ENCODE measurements at places on chromosomes 4 and X.

DNA sequence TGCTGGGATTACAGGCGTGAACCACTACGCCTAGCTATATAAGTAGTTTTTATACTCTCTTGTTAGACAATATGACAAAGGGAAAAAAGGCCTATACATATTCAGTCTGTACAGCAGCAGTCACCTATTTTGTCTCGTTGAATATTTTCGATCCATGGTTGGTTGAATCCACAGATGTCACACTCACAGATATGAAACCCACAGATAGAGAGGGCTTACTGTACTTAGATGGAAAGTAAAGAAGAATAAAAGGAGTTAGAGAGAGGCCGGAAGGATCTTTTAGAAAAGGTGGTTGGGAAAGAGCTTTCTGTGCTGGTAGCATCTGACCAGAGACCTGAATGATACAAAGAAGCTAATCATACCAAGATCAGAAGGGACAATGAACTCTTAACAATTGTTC is 38.3 kb upstream of the SPINK2 start:
- DNase-seq: no peak

- peak; percentile 3 for DNase-seq
Observed at GRCh38 chr4:152778656-152779512, 646 bp downstream of the TIGD4 start.

DNA sequence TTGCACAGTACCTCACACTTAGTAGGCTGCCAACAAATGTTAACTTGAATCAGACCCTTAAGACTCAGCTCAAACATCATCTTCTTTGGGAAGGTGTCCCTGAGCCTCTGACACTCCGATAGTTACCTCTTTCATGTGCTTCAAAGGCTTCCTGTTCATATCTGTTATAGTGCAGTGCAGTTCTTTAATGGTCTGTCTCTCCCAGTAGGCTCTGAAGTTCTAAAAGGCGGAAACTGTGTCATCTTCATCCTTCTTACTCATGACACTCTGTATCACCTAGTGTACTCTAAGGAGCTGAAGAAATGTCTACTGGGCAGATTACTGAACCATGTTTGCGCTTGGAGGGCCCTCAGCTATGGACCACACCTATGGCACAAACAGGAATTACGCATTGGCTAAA is 2.1 kb upstream of the DIAPH2 start:
- DNase-seq: no peak

GRCh38 chr4:11512871-11513270 is 84.2 kb upstream of the HS3ST1 start:
- DNase-seq: no peak

DNA sequence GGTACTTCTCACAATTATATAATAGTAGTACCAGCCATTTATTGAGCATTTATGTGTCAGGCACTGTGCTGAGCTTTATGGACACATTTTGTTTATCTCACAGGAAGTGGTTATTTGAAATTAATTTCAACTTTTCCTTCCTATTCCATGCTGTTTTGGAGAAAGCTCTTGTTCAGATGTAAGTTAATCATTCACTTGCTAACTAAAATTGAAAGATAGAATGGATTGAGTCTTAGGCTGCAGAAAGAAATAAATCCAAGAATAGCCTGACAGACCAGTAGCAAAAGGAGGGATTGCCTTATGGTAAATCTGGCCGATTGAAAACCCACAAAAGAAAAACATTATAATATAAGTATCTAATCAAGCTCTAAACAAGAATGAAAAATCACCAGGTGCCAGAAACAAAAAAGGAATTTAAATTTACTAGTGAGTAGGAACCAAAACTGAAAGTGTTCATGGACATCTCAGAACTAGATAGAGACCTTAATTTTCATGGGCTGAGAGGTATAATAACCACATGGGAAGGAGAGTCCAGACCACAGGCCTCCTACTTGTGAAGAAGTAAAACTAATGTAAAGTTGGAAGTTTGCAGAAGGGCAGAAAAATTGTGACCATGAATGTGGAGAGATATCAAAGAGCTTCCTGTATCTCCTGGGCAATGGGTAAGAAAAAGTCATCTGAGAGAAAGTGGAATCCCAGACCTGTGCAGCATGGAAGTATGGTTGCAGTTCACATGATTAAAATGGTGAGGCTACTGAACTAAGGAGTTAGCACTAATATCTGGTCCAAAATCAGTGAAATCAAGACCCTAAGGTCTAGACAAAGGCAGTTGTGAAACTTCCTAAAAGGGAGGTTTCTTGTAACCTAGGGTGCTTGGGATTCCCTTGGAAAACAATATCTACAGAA is 38.0 kb downstream of the RADX start:
- no peak for DNase-seq

DNA sequence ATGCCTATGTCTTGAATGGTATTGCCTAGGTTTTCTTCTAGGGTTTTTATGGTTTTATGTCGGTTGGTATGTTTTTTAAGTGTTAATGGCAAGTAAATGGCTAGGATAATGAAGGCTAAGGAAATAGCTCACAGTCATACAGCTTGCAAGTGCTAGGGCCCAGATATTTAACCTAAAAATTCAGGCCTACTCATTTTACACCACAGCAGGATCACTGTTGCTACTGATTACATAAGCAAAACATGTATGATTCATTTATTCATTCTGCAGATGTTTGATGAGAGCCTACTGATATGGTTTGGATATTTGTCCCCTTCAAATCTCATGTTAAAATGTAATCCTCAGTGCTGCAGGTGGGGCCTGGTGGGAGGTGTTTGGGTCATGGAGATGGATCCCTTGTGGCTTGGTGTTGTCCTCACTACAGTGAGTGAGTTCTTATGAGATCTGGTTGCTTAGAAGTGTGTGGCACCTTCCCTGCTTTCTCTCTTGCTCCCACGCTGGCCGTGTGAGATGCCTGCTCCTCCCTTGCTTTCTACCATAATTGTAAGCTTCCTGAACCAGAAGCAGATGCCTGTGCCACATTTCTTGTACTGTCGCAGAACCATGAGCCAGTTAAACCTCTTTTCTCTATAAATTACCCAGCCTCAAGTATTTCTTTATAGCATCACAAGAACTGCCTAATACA is 175.5 kb downstream of the MAPK10 start:
- peak; percentile 14 for DNase-seq

DNA sequence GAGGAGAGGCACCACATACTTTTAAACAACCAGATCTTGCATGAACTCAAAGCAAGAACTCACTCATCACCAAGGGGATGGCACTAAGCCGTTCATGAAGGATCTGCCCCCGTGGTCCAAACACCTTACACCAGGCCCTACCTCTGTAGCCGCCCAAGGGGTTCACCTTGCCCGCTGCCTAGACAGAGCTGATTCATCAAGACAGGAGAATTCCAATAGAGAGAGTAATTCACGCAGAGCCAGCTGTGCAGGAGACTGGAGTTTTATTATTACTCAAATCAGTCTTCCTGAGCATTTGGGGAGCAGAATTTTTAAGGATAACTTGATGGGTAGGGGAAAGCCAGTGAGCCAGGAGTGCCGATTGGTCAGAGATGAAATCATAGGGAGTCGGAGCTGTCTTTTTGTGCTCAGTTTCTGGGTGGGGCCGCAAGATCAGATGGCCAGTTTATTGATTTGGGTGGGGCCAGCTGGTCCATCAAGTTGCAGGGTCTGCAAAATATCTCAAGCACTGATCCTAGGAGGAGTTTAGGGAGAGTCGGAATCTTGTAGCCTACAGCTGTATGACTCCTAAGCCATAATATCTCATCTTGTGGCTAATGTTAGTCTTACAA is 364.7 kb downstream of the PCDH7 start:
- DNase-seq: no peak

DNA sequence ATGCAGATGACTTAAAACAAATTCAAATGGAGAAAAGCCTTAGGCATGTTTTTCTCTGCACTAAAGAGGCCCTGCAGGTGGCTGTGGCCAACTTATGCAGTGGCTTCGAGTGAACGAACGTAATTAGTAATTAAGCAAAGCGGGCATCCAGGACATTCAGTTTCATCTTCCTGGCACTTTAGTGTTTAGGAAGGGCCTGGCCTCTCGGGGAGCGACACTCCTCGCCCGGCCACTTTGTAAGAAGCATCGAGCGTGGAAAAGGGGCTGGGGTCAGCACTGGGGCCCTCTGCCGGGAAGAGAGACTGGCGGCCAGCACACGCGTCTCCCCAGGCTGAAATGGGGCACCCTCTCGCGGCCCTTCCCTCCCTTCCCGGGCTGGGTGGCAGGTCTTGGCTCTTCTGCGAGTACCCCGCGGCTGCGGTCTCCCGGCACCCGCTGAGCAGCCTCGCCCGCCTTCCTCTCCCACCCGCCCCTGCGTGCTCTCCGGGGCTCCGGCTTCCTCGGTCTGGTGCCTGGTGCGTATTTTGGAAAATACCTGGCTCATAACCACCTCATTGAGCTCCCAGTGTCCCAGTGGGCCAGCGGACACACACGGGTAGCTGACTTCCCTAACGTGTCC is 677 bp upstream of the CYP4V2 start:
- no peak for DNase-seq

DNA sequence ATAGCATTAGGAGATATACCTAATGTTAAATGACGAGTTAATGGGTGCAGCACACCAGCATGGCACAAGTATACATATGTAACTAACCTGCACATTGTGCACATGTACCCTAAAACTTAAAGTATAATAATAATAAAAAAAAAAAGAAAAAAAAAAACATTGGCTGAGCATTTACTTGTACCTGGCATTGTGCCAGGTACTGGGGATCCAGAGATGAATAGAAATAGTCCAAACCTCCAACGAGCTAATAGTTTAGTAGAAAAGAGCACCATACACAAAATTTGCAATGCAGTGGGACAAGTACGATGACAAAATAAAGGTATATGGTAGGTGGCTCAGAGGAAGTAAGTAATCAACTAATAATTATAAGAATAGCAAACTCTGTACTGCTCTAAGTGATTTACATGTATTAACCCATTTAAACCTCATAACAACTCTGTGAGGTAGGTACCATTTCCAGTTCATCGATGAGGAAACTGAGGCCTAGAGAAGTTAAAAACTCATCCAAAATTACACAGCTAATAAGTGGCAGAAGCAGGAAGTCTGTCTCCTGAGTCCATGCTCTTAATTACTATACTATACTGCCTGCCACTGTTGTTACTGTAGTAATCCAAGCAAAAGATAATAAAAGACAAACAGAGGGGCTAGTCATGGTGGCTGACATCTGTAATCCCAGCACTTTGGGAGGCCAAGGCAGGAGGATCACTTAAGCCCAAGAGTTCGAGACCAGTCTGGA is 319.3 kb downstream of the OPHN1 start:
- no peak for DNase-seq

DNA sequence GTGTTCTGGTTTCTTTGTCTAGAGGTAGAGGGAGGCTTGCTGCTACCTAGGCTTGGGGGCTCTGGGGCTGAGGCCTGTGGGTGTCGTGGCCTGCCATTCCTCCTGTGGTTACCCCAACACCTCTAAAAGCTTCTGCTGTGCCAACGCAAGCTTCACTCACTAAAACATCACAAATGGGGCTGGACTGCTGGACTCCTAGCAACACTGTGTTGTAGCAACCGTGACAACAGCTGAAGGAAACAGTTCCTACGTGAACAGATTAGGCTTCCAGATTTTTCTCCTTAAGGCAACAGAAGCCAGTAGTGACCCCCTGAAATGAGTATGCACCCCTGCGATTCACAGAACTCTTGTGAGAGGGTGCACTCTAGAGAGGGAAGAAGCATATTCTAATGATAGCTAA is 138.3 kb upstream of the TEX13D start:
- DNase-seq: no peak

GRCh38 chrX:19625612-19626011 is 110.3 kb upstream of the MAP3K15 start:
- DNase-seq: no peak

DNA sequence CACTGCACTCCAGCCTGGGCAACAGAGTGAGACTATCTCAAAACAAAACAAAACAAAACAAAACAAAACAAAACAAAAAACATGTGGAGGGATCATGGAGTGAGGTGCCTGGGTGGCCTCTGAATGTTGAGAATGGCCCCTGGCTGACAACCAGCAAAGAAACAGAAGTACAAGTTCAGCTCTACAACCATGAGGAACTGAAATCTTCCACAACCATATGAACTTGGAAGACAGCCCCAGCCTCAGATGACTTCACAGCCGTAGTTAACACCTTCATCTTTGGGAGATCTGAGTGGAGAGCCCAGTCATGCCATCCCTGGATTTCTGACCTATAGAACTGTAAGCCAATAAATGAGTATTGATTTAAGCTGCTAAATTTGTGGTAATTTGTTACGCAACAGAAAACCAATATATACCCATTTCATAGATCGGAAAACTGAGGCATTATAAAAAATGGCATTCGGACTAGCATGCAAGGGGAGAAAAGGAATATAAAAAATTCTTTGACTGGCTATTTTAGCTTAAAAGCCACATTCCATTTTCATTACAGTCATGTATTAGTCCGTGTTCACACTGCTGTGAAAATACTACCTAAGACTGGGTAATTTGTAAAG is 138.7 kb upstream of the RAPGEF2 start:
- no peak for DNase-seq

DNA sequence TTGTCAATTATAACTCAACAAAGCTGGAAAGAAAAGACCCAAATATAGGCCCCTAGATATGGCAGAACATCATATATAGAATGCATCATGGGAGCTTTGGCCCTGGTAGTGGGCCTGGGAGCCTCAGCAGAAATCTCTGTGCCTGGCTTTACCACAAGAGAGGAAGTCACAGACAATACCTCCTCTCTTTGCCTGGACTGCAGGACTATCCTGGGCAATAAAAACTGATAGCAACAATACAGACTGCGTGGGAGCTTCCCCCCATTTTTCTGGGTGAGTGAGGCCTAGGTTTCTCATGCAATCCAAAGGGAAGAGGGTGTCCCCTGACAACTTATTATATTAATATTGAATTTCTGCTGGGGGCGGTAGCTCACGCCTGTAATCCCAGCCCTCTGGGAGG is 64.0 kb upstream of the NFKB1 start:
- DNase-seq: no peak

GRCh38 chr4:52421811-52422213 is 237.3 kb downstream of the USP46 start:
- peak; percentile 71 for DNase-seq

DNA sequence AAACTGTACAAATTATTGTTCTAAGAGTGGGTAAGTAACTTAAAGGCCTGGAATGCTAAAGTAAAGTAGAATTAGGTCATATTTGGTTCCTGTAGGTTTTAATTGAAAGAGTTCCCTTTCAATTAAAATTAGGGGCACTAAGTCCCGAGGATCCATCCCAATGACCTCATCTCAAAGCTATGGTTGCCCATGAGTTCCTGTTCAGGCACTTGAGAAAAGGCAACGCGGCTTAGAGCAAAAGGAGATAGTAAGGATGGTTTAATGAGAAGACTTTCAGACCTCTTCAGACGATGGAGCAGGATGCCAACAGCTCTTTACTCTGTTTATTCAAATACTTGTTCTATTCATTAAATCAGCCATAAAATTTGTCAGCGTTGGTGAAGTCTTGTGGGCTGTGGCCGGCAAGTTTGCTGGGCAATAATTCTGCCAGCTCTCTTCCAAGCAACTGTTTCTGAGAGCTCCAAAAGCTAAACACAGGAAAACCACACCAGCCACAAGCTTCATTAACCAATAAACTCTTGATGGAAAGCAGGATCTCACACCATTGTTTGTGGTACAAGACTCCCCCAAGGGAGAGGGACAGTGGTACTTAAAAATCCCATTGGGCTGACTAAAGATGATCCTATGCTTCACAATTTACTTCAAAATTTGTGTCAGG is 167.4 kb downstream of the COL4A6 start:
- peak; percentile 42 for DNase-seq

Data from fibroblast of skin of scalp (primary cell).